ENCODE measurements at places on chromosomes 5 and 9.

- DNase-seq: no peak
Observed at GRCh38 chr5:56358046-56358445, 124.9 kb upstream of the ANKRD55 start.

GRCh38 chr5:59593439-59594007, 300.0 kb downstream of the PDE4D start:
- DNase-seq: no peak

DNA sequence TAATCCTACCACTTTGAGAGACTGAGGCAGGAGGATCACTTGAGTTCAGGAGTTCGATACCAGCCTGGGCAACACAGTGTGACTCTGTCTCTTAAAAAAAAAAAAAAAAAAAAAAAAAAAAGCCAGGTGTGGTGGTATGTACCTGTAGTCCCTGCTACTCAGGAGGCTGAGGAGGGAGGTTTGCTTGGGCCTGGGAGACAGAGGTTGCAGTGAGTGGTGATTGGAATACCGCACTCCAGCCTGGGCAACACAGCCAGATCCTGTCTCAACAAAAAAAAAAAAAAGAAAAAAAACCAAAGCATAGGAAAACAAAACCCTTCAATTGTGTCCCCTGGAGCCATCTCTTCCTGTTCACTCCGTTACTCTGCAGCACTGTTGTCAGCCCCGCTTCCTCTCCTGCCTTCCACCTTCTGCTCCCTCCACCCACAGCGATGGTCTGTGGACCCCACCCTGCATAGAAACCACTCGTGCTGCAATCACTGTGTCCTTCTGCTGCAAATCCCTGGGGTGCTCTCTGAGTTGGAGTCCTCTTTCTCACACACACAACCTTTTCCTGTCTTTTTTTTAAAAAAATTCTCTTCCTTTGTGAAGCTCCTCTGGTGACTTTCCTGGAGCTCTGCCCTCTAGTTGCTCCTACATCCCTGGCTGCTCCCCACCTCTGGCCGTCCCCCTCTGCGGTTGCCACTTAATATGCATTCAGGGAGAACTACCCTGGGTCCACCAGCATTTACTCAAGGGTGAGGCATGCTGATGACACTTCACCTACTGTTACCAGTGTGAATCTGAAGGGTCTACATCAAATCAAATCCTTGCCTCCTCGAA, 22.2 kb downstream of the CCT5 start:
- no peak for DNase-seq

DNA sequence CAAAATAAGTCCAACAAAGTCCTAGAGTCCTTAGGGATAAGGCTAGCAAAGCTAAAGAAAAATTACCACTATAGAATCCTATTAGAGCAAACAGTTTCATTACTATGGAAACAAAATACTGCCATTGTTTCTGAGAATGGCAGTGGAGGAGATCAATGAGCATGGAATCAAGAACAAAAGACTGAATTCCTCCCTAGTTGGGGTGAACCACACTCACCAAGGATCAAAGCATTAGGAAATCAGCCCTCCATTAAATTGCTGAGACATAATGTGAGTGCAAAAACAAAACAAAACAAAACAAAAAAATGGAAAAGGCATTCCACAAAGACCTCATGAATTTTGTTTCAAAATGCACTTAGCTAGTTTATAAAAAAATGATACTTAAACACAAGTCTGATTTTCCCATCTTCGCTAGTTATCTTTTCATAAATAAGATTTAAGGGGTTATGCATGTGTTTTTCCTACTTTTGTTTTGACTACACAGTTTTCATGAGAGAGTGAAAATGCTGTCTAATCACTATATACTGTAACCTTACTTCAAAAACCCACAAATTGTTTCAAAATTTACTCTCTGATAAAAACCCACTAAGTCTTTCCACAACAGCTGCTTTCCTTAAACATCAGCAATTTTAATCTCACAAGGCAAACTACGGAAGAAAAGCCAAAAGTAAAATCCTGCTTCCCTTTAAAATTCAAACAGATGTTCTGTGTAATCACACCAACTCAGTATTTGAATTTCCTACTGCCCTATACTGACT, 9.7 kb downstream of the SERINC5 start:
- DNase-seq: no peak

GRCh38 chr5:108813673-108814072, 66.0 kb downstream of the FER start:
- no peak for DNase-seq

GRCh38 chr5:43320846-43321245, 7.6 kb upstream of the HMGCS1 start:
- DNase-seq: no peak

- DNase-seq: no peak
Observed at GRCh38 chr5:169415371-169415770, 114.4 kb upstream of the SLIT3 start.

DNA sequence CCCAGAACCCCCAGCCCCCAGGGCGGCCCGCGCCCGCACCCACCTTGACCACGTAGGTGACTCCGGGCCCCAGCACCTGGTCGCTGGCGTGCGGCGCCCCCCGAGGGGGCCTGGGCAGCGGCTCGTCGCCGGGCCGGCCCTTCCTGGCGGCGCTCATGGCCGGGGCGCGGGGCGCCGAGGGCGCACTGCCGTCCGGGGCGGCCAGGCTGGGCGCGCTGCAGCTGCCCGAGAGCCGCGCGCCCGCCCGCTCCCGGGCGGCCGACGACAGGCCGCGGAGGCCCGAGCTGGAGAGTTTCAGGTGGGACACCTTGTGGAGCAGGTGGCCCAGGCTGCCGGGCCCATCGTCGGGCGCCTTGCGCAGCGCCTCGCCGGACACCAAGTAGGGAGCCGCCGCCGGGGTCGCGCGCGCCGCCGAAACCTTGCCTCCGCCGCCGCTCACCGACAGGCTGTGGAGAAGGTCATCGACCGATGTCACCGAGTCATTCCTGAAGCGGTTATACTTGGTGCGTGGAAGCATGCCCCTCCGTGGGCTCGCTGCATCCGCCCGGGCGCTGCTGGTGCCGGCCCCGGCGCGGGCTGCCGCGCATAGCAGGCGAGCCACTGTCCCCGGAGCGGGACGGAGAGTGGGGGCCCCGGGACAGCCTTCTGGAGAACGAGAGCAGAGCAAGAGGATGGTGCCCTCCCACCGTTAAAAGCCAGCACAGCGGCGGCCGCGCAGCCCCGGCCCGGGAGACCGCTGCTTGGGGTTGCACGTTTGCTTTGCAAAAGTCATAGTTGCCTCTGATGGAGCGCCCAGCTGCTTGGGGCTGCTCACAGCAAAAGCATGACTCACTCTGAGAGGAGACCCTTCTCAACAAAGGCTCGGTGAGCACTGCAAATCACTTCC, at the start of gene SHC3:
TSS of gene SHC3 (minus strand) at position 875 of the 886 bp plus-strand sequence. CDS start at position 517, 358 bp downstream.
- no peak for DNase-seq

GRCh38 chr5:55081541-55081940, 20.9 kb upstream of the GZMA start:
- no peak for DNase-seq

- DNase-seq: no peak
Observed at GRCh38 chr9:133484671-133485437, 6.0 kb upstream of the SLC2A6 start.

- DNase-seq: no peak
Observed at GRCh38 chr5:69156456-69156855, 10.5 kb upstream of the CCNB1 start.

DNA sequence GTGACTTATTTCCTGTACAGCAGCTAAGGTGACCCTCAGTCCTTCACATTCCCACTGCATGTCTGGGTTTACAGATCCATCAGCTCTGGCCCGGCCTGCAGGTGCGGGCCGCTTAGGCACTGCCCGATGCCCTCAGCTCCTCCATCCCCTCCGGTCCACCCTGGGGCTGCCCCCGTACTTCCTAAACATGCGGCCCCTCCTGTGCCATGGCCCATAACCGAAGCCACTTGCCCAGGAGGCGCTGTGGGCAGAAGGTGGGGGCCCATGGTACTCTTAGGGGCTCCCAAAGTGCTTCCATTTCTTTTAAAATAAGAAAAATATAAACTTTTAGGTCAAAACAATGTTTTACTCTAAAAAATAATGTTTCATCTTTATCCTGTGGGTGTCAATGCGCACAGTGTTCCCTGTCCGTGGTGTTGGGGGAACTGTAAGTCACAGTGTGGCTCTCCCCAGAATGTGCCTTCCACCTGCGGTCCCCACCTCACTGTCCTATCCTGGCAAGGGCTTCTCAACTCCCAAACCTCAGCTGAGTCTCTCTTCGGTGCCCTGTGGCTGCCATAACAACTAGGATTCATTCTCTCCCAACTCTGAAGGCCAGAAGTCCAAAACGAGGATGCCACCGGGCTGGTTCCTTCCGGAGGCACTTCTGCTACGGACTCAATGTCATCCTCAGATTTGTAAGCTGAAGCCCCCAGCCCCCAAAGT, 132.7 kb upstream of the LPCAT1 start:
- no peak for DNase-seq

DNA sequence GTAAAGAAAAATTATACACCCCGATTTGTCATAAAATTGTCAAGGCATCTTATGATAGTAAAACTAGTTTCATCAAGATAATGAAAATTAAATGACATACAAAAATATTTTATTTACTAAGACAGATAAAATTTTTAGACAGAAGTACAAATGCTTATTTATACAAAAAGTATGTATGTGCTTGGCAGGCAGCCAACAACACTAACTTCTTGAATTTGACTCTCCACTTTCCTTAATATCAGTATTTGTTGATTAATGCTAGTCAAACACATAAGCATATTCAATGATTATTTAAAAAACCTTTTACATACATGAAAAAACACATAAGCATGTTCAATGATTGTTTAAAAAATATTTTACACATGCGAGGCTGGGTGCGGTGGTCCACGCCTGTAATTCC, 1079.9 kb upstream of the CDH6 start:
- no peak for DNase-seq

- DNase-seq: no peak
Observed at GRCh38 chr5:172178301-172178987, 9.6 kb downstream of the STK10 start.

- no peak for DNase-seq
Observed at GRCh38 chr9:38671372-38671731, 48.6 kb downstream of the FAM240B start.

DNA sequence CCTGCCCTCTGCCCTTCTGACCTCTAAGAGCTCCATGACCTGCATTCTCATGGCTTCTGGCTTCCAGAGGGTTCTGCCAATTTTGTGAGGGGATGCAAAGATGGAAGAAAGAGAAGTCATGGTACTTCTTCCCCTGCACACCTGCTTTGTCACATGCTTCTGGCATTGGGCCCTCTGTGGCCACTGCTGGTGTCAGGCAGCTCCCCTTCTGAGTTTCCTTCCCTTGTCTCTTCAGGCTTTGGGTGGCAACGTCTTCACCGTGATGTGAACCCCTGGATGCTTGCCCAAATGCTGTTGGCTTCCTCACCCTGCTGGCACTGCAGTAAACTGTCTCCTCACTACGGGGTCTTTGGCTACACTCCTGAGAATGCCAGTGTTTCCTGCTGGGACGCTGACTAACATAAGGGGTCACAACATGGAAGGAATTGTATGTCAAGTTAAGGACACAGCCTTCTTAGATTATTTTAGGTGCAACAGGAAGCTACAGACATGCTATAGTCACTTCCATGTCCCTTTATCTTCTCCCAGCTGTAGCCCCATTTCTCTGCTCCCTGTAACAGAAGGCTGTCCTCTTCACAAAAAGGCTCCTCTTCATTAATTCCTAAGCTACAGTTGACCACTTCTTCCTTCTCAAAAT, 8.9 kb upstream of the CLINT1 start:
- no peak for DNase-seq

- no peak for DNase-seq
Observed at GRCh38 chr5:52801329-52801728, 13.6 kb downstream of the ITGA1 start.

GRCh38 chr5:158832731-158833130, 267.0 kb downstream of the EBF1 start:
- DNase-seq: no peak

DNA sequence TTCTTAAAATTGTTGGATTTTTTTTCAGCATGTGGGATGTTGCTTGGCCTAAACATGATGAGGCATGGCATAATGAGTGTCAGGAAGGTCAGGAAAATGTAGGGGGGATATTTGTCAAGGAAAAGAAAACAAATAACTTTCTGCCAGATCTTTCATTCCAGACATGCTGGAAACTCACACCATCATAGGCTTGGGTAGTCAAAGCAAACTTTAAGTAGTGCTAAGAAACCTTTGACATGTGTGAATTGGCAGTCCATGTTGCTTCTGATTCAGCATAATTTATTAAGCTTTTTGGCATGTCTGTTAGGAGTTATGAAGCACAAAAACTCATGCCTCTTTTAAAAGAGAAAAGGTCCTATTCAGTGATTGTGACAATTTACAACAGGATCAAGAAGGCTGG, 61.3 kb upstream of the MTAP start:
- DNase-seq: no peak

DNA sequence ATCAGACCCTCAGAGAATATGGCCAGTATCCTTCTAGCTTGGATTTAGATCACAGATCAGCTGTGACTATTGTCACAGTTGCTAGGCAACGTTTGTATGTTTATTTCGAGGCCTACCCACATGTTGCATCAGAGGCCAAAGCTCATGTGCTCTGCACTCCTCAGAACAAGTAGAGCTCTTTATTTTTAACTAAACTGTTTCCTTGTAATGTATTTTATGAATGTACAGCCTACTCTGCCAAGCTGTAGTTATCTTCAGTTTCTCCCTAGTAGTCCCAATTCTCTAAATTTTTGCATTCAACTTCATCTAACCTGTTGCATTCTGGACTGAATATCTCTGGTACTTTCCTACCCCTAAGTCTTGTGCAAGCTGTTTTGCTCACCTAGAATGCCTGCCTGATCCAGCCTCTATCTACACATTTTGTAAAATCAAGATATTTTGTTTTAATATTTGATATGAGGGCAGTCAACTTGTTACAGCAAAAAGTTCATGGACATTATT, 52.8 kb downstream of the CAST start:
- DNase-seq: no peak

- no peak for DNase-seq
Observed at GRCh38 chr5:60649288-60649917, 50.6 kb downstream of the DEPDC1B start.

- no peak for DNase-seq
Observed at GRCh38 chr9:127005770-127006314, 91.3 kb downstream of the RALGPS1 start.

DNA sequence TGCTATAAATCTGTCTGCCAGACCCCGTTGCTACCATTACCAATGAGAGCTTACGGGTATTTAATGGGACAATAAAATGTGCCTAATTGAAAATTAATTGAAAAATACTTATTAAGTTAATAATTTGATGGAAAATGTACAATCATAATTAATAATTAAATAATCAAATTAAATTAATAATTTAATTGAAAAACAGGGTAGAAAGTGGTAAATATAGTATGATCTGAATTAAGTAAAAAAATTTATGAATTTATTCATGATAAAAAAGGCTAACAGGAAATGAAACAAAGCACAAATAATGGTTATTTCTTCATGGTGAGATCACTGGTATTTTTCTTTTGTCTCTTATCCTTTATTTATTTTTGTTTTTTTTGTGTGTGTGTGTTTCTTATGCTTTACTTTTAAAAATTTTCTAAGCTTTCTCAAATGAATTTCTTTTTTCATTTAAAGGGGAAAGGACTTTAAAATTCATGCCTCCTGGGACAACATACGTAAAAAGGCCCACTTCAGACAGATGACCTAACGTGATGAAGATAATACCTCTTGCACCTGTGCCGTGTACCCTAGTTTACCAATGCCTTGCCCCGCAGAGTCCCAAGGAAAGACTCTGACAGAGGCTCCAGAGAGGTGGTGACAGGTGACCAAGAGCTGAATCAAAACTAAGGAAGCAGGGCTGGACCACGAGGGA, 24.0 kb upstream of the RXRA start:
- DNase-seq: no peak
